SHP77 (cell line): ENCODE measurements at places on chromosomes 3 and 15.
A peak's percentile ranks its signal among the peaks of the same experiment; 100 is the strongest.

GRCh38 chr15:31440754-31441311, 114.2 kb downstream of the KLF13 start:
- no peak for DNase-seq

- no peak for DNase-seq
Observed at GRCh38 chr15:68175526-68175925, 29.6 kb downstream of the CALML4 start.

DNA sequence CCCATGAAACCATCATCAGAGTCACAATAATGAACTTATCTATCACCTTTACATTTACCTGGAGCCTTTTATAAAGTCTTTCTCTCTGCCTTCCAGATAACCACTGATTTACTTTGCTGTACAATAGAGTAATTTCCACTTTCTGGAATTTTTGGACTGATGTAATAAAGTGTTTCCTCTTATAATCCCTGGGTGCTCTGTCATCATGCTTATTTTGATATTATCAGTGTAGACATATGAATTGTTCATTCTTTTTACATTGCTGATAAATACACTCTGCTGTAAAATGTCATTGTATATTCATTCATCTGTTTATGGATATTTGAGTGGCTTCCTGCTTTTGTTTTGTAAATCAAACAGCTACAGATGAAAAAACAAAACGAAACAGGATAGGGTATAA, 27.0 kb upstream of the IREB2 start:
- no peak for DNase-seq

DNA sequence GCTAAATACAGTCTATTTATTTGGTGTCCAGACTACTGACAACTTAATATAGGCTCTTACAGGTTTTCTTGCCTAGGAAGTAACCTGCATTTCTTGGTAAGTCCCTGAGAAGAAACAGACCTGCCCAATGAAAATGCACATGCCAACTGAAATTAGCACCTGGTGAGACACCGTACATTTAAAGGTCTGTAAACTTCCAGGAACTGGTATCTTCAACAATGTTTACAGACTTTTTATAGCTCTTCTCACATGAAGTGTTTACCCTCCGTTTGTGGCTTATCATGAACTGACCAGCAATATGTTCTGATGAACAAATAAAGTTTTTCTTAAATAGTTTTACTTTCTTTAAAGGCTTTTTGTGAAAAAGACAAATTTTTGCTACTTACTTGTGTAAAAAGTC, 93.3 kb downstream of the PCCB start:
- DNase-seq: peak; percentile 81

- DNase-seq: no peak
Observed at GRCh38 chr15:77599357-77599756, 33.4 kb downstream of the LINGO1 start.

- no peak for DNase-seq
Observed at GRCh38 chr3:114454551-114455251, 160.9 kb downstream of the TIGIT start.

DNA sequence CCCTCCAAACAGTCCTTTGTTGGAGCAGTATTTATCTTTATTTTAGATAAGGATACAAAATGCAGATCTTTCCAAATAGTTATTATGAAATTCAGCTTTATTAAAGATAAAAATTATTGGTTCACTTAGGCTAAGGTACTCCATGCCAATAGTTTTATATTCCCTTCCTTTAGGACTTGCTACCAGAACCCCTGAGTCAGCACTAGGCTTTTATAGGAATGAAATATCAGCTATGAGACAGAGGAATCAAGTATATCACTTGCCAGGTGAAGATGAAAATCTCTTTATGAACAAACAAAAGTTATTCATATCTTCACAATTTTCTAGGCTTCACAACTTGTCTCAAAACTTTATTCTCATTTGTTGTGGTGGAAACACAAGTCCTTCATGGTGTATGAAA, 221.5 kb downstream of the POLQ start:
- DNase-seq: no peak
